ENCODE measurements at places on chromosomes 11 and 22.

- no peak for DNase-seq
These were observed 37.4 kb downstream of the ZC3H7B start for GRCh38 chr22:41338614-41339212.

DNA sequence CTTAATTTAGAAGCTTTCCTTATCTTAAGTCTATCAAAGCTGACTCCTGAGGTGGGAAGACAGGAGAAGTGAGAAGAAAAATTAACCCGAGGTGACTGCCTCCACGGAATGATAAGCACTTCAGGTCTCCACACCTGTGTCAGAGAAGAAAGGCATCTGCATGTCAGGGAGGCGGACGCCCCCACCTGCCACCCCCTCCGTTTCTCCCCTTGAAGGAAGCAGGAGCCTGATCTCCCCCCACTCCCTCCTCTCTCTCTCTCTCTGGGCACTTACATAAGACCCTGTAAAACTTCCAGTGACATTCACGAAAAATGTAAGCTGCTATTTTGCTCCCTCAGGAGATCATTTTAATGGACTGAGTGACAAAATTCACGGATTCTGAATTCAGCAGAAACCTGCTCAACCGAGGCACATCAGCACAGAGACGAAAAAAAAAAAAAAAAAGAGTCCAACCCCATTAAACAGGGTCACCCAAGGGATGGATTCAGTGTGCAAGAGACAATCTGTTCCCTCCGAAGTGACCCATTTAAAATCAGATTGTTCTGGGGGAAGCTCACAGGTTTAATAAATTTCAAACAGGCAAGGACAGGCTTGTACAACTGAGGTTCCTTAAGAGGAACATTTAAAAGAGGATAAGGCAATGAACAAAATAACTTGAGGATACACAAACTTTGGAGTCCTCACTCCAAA, 1.5 kb downstream of the LARGE1 start:
- no peak for DNase-seq

GRCh38 chr11:126350836-126351235, 4.7 kb upstream of the ST3GAL4 start:
- no peak for DNase-seq

- no peak for DNase-seq
These were observed 689.7 kb downstream of the TBC1D22A start for GRCh38 chr22:47452184-47452583.

DNA sequence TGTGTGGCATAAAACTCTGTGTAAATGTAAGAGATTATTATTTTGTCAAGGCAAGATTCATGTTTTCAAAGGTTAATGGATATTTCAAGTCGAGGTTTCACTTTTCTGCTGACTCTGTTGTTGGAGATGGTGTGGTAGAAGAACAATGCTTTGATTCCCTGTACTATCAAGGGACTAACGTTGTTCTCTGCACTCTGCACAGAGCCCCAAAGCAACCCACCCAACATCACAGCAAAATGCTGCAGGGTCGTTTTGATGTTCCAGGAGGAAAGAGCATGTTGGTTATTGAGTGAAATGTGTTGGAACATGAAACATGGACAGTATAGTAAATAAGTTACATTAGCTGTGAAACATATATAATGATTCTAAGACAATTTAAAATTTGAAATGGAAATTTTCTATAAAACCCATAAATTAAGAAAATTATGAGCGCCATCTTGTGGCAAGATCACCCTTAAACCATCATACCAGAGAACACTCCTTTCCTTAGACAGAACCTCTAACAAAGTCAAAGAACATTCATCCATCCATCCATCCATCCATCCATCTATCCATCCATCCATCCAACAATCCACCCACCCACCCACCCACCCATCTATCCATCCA, 164.4 kb upstream of the ZBED5 start:
- peak; percentile 26 for DNase-seq

DNA sequence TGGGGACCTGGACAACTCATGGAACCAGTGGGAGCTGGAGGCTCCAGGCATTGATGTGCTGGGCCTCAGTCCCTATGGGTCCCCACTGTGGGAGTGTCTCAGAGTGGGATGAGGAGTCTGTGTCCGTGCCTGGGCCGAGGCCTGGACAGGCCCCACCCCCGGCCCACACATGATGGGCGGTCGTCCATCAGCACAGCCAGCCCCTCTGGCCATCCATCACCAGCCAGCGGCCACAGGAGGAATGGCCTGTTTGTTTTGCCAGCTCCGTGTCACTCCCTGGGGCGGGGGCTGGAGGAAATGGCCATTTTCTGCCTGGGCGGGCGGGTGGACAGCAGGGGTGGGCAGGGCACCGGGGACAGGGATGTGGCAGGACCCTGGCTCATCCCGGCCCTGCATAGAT, 13.0 kb upstream of the TBX1 start:
- no peak for DNase-seq

GRCh38 chr22:18023509-18024275, 669 bp downstream of the MICAL3 start:
- peak; percentile 91 for DNase-seq

GRCh38 chr11:69167130-69167915, 11.6 kb downstream of the SMIM38 start:
- no peak for DNase-seq

- DNase-seq = no peak
These were observed 35.9 kb downstream of the KIAA0930 start for GRCh38 chr22:45204819-45205218.

DNA sequence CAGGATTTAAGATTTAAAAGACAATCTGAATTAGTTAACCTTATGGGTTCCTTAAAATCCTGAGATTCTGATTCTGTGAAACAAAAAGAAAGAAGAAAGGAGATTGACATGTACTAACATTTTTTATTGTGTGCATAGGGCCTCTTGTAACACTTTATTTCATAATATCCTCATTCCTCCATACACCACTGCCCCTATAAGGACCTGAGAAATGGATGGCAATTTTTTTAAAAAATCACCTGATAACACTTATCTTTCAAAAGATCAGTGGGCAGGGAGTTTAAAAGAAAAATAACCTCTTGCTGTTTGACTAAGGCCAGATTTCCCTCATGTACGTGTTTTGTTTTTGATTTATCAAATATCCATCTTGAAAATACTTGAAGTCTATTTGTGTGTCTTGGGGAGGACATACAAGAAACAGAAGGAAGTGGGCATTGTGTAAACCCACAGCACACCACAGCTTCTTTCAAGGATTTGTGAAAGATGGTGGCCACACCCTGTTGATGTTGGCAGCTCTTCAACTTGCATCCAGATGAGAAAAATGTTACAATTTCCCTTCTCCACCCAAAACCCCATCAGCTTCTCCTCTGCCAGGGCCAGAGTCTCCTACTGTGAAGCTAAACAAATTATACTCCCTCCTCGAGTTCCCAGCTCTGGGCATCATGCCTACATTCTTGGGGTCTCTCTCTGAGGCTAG, 35.0 kb upstream of the MPEG1 start:
- no peak for DNase-seq

DNA sequence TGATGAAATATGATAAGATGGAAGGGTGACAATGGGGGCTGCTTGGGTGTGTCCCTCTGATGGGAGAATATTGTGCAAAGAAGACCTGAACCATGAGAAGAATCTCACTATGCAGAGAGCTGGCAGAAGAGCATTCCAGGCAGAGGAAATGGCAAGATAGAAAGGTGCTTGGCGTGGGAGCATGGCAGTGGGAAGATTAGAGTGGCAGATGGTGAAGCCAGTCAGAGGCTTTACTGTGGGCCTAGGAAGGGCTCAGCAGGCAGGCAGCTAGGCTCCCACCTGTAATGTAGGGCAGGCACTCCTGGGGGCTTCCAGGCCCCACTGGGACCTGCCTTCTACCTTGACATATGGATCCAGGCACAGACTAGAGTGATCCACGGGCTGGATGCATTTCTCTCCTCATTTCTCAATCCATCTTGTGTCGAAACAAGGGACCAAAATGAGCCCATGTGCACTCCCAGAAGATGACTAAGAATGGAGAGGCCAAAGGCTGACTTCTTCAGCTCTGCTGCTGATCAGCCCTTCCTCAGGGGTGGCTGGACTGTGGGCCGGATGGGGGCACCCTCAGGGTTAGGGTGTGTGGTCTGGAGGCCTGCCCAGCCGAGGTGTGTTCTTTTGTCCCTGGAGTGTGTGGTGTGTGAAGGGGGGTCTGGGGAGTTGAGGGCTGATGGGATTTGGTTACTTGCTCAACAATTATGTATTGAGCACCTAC, 88.3 kb downstream of the TSPAN18 start:
- no peak for DNase-seq

DNA sequence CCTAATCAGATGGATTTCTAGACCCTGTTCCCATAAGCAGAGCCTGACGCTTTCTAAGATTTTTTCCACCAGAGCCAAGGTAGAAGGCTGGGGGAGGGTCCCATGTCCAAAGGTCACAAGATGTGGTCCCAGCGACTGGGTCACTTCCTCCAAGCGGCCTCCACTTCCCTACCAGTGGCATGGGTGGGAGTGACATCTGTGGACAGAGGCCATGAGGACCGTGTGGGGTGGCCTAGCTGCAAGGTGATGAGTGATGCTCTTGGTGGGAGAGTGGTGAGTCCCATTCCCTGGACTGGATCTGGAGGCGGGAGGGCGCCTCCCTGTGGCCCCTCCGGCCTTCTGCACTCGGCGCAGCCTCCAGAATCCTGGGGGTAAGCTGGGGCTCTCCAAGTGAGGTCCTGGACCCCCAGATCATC, 32.4 kb upstream of the PRR5 start:
- DNase-seq = no peak

DNA sequence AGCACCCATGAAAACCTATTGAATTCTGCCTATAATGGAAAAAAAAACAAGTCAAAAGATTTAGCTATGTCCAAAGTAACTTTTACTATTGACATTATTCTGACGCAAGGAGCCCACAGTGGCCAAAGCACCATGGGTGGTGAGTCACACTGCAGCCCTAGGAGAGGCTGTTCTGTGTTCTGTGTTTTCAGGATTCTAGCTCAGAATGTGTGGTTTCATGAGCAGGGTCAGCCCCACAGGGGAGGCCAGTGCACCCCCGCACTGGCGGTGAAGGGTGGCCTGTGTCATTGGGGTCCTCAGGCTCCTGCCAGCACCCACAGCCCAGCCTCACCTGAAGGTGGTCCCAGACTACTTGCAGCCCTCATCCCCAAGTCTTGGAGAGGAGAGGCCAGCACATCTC, 112.2 kb downstream of the BRD1 start:
- DNase-seq = no peak

DNA sequence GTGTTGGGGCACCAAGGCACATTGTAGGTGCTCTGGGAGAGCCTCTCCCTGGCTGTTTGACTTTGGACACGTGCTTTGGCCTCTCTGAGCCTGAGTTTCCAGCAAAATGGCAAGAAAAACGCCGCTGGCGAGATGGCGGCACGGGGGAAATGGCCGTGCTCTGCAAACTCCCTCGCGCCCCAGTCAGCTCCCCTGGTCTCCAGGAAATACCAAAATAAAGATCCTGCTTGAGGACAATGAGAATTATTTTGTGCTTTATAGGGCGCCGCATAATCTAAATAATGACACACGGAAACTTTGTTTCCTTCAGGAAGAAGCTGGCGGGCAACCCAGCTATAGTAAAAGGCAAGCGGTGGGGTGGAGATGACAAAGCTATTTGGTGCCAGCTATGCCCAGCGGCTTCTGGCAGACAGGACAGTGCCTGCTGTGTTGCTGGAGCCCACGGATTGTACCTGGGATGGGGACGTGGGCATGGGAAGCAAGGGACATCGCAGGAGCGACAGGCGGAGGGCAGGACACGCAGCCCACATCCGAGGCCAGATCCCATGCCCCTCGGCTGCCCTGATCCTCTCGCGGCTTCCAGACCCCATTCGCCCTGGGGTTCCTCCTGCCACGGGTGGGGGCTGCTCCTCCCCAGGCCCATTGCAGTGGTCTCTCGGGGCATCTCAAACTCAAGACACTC, 26.3 kb upstream of the RFPL3 start:
- no peak for DNase-seq

GRCh38 chr22:42283278-42284201, 13.1 kb upstream of the TCF20 start:
- no peak for DNase-seq

- no peak for DNase-seq
These were observed 16.3 kb downstream of the DGKZ start for GRCh38 chr11:46363455-46364005.

GRCh38 chr11:11346303-11346702, 6.7 kb downstream of the CSNK2A3 start:
- no peak for DNase-seq

DNA sequence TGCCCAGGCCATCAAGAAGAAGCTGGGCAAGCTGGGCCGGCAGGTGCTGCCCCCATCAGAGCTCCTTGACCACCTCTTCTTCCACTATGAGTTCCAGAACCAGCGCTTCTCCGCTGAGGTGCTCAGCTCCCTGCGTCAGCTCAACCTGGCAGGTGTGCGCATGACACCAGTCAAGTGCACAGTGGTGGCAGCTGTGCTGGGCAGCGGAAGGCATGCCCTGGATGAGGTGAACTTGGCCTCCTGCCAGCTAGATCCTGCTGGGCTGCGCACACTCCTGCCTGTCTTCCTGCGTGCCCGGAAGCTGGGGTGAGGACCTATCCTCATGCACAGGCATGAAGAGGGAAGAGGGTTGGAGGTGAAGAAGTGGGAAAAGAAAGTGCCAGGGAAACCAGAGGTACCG, 5.3 kb upstream of the NHERF4 start:
- no peak for DNase-seq

DNA sequence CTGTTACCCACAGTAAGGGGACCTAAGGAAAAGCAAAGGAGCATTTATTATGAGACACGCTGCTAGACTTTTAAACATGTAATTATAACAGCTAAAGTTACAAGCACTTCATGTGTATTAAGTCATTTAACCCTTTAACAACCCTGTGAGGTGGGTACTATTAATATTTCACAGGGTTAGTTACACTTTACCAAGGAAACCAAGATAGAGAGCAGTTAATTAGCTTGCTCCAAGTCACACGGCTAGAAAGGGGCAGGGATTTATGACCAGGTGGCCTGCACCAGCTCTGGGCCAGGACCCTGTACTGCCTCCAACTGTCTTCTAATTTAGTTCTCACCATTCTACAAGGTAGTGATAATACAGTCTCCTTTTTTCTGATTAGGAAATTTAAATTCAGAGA, 74.9 kb downstream of the RPL27A start:
- DNase-seq = no peak

DNA sequence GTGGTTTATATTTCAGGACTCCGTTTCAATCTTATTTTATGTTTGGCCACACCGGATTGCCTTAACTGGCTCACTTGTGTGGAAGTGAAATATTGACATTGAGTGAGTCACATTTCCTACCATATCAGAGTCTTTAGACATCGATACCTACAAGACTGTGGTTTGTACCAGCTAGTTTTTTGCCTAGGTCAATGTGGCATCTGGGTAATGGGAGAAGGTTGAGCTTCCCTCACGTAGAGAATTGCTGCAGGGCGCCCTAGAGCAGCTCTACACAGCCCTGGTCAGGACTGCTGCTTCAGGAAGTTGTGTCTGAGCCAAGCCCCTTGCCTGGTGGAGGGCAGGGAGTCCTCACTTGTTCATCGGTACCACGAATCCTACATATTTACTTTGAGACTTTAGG, 1.6 kb downstream of the GRAMD1B start:
- DNase-seq = no peak

All from colonic mucosa (tissue), 4 donors.